HuH-7.5 (cell line): ENCODE measurements at places on chromosomes 5 and 9.

DNA sequence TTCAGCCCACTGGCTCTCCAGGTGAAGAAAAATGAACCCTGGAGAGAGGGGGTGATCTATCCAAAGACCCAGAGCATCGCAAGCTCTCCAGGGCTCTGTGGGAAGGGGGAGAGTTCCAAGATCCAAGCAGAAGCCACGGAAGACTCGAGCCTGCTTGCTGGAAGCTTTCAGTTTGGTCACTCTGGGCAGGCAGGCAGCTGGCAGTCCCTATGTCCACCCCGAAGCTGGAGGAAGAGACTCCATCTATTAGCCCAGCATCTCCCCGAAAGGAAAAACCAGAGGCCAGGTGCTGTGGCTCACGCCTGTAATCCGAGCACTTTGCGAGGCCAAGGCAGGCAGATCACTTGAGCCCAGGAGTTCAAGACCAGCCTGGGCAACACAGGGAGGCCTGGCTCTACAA lies 10.7 kb upstream of the SPARC start:
- no peak for DNase-seq

DNA sequence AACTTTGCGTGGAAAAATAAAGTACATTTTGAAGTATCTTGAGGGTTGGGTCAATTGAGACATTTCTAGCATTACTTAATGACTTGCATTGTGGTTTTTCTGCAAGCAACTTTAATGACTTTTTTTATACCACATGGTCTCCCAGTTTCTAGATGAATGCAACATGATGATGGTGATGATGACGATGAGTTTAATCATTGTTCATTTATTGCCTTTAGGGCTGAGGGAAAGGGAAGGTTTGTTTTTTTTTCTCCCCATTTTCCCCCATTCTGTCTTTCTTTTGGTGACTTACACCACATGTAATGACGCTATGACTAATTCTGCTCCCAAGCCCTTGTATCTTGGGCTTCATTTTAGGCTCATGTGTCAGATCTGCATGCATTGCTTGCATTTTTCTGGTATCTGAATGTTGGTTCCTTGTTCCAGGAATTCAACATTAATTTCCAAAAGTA lies 57.7 kb upstream of the NXNL2 start:
- DNase-seq, result no peak

DNA sequence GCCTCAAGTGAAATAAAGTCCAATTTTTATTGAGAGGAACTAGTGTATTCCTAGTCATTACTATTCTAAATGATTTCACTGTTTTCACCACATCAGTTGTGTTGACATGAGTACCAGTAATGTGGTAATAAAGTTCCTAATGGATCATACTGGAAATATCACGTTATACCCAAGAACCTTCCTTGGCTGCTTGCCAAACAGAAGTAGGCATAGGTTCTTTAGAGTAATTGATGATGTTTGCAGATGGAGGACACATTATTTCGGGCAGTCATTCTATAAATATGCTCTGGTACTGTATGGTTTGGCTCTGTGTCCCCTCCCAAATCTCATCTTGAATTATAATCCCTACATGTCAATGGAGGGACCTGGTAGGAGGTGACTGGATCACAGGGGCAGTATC lies 15.1 kb downstream of the SNCAIP start:
- no peak for DNase-seq

DNA sequence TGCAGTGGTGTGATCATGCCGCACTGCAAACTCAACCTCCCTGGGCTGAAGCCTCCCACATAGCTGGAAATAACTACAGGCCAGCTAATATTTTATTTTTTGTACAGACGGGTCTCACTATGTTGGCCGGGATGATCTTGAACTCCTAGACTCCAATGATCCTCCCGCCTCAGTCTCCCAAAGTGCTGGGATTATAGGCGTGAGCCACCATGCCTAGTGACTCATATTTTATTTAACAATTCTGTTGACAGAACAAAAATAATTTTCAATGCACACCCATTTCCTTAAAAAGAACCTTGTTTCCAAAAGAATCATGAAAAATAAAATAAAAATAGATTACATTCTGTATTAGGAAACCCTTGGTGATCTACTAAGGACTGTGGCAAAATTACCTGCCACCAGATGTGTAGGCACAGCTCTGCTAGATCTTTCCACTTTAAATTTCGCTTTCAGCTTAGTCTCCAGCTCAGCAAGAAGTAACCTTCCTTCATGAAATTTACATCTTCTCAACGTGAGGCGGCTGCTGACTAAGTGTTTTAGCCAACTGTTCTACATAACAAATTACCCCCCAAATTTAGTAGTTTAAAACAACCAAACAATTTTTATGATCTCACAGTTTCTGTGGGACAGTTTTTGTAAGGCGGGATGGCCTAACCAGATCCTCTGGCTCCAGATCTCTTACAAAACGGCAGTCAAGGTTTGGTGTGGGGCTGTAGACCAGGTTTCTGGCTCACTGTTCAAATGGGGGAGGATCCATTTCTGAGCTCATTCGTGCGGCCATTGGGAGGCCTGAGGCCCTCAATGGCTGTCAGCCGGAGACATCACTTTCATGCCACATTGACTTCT lies 32.6 kb upstream of the GOLPH3 start:
- DNase-seq, result no peak

DNA sequence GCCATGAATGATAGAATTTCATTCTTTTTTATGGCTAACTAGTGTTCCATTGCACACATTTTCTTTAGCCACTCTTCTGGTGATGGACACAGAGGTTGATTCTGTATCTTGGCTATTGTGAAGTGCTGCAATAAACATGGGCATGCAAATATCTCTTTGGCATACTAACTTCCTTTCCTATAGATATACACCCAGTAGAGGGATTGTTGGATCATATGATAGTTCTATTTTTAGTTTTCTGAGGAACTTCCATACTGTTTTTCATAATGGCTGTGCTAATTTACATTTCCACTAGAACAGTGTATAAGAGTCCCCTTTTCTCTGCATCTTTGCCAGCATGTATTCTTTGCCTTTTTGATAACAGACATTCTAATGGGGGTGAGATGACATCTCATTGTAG lies 50.4 kb upstream of the CDK5RAP2 start:
- no peak for DNase-seq

DNA sequence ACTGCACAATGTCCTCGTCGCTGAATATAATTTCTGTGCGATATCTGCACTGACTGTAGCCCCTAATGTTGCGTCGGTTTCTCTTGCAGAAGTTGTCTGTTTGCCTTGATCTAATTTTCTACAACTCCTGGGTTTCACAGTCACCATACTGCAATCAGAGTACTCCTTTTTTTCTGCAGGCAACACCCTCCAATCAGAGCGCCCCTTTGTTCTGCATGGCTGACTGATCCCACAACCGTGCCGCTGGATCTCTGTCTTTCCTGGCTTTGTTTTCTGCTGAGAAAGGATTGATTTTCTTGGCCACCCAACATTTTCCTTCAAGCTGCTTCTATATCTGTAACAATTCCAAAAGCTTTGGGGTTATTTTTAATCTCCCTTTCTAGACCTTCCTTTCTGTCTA lies 182.2 kb upstream of the SMARCA2 start:
- DNase-seq, result no peak

- DNase-seq, result no peak
Observed at GRCh38 chr5:108366500-108366899, 15.4 kb downstream of the FBXL17 start.

- DNase-seq, result no peak
Observed at GRCh38 chr5:35041261-35041660, 6.5 kb downstream of the AGXT2 start.

DNA sequence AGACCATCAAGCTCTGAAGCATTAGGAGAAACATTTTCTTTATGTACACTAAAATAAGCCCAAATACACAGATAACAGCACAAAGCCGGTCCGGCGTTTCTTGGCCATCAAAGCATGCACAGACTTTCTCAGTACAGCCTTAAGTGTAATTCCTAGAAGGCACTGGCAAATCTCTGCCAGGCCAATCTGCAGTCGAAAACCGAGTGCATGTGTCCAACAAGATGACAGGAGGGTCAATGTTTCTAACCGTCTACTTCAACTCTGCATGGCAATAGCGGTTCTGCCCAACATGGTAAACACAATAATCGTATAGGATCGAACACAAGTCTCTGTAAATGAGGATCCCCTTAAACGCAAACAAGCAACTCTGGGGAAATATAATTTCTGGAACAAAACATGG lies 1.1 kb downstream of the ARL15 start:
- no peak for DNase-seq
